ENCODE measurements at places on chromosomes 6 and 20.

DNA sequence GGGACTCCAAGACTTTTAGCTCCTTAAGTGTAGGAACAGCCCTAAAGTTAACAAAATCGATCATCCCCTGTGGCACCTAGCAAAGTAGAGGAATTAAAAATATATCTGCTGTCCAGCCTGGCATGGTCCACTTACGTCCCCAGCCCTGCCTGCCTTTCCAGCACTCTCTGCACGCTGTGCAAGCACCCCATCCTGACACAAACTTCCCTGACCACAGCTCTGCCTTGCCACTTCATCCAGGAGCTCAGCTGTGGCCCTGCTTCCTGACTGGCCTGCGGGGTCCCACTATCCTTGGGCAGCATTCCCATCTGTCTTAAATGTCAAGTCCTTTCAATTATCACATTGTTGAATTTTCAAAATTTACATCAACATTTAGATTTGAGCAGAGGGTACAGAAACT lies 39.0 kb downstream of the BLOC1S5 start:
- no peak for DNase-seq

DNA sequence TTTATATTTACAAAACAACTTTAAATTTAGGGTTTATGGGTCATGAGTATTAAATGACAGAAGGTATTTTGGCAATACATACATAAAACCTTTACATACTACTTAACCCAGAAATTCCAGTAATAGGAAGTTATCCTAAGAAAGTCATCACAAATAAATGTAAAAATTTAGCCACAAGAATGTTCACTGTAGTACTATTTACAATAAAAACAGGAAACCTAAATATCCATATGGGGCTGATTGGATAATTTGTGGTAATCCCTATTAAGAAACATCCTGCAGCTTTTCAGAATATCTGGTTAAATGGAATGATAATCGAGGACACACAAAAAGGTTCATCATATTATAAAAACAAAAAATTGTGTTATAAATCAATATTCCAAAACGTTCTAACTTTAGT lies 44.4 kb downstream of the TRAM2 start:
- no peak for DNase-seq

GRCh38 chr6:112911959-112912358 lies 564.8 kb downstream of the RFPL4B start:
- DNase-seq = no peak

- no peak for DNase-seq
Measured at GRCh38 chr20:63090052-63090451, 83.3 kb upstream of the BHLHE23 start.

DNA sequence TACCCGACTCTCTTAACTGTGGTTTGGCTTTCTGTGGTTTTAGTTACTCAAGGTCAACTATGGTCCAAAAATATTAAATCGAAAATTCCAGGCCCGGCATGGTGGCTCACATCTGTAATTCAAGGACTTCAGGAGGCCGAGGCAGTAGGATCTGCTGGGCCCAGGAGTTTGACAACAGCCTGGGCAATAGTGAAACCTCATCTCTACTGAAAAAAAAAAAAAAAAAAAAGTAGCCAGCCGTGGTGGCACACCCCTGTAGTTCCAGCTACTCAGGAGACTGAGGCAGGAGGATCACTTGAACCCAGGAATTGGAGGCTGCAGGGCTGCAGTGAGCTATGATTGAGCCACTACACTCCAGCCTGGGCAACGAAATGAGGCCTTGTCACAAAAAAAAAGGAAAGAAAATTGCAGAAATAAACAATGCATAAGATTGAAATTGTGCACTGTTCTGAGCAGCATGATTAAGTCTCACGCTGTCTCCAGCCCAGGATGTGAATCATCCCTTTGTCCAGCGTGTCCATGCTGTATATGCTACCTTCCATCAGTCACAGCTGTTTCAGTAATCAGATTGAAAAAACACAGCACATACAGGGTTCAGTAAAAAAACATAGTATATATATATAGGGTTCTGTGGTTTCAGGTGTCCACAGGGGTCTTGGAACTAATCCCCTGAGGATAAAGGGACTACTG lies 40.7 kb downstream of the RGS17 start:
- DNase-seq = no peak

- DNase-seq = no peak
Measured at GRCh38 chr6:18078866-18079265, 43.6 kb downstream of the NHLRC1 start.

GRCh38 chr6:52536424-52536916 lies 40.4 kb downstream of the TRAM2 start:
- DNase-seq = no peak

DNA sequence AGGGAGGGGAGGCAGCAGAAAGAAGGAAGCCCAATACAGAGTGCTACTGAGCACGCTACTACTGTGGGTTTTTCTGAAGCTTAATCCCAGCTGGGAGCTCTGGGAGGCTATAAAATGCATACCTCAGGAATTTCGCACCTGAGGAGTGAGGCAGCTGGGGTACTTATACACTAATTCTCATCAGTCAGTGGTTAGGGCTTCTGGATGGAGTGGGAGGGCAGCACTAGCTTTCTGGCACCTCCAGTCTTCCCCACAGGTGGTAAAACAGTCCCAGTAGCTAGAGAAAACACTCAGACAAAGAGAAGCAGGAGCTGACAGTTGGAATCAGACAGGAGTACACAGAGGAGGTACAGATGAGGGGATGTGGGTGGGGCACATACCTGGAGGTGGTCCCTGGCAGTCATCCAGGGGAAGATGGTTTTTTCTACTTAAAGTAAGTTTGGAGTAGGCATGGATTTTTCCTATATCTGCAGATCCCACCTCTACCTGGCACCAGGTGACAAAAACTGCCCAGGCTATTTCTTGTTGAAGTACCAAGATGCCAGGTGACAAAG lies 37.8 kb downstream of the CPXM1 start:
- no peak for DNase-seq

- no peak for DNase-seq
Measured at GRCh38 chr6:166636191-166636933, 9.3 kb upstream of the RPS6KA2 start.

DNA sequence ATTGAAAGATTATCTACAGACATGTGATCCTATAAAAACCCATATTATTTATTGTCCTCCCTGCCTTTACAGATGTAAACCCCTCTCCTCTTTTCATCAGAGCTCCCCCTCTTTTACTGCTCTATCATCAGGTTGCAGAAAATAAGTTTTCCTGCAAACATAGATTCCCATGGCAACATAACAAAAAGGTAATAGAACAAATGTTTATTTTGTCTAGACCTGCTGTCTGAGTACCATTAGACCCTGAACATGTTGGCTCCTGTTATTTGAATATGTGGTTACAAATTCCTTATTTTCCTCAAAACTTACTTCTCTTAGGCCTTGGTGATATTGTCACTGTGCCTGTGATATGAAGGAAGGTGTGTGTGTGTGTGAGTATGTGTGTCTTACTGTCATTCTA lies 11.5 kb downstream of the MAPK14 start:
- no peak for DNase-seq

- no peak for DNase-seq
Measured at GRCh38 chr20:56422076-56422823, 10.2 kb downstream of the CASS4 start.

- DNase-seq = no peak
Measured at GRCh38 chr6:83352424-83353061, 78.3 kb downstream of the ME1 start.

DNA sequence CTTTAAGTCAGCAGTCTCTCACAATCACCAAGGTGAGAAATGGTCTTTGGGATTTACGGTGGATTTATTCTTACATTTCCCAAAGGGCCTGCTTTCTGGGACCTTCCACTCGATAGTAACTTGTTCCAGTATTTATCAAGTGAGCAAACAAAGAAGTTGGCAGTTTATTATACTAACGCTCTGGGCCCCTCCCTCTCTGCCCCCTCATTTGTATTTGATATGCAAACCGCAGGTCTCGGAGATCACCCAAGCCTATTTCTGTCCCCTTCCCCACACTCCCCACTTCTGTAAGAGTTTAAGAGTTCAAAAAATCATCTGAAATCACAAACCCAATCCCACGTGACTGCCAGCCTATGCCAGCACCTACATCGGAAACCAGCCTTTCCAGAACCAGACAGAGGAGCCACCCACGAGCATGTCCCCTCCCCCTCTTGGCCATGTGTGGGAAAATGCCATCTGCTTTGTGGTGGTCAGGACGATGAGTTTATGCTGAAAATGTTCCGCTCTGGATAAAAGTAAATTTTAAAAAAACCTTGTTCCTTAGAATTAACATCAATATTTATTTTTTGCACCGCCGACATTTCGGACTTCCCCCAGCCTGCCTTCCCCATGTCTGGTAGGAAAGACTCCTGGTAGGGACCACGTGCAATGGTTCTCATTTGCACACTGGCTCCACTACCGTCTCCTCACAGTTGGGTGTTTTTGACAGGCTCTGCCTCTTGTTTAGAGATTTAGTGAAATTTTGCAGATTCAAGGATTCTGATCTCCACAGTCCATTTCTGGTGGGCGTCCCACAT lies 281.0 kb downstream of the TFAP2C start:
- DNase-seq = no peak

DNA sequence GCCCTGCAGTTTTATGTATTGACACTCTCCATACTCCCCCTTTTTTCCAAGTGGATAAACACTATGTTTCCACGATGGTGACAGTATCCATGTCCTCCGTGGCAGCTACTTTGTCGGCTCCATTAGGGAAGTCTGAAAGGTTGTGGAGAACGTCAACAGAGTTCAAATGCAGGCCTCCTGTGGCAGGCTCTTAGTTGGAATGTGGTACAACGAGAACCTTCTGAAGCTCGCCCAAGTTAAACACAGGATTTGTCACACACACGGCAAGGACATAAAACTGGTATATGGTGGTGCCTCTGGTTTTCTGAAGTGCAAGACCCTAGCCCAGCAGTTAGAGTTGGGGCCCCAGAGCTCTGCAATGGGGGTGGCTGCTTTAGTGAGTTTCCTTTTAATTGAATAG lies 187.0 kb upstream of the TAB2 start:
- DNase-seq = no peak

- DNase-seq = no peak
Measured at GRCh38 chr6:161557333-161558107, 283.7 kb upstream of the AGPAT4 start.

DNA sequence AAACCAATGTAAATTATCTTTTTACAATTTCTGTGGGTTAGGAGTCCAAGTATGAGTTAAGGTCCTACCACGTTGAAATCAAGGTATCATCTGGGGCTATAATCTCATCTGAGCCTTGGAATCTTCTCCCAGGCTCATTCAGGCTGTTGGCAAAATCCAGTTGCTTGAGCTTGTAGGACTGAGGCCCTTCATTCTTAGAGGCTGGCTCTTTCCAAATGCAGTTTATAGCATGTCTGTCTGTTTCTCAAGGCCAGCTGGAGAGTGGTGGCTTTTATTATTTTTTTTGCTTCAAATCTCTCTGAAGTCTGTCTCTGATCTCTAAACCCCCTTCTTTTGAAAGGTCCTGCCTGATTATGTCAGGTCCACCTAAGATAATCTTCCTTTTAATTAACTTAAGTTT lies 177.2 kb upstream of the ASCC3 start:
- DNase-seq = no peak

DNA sequence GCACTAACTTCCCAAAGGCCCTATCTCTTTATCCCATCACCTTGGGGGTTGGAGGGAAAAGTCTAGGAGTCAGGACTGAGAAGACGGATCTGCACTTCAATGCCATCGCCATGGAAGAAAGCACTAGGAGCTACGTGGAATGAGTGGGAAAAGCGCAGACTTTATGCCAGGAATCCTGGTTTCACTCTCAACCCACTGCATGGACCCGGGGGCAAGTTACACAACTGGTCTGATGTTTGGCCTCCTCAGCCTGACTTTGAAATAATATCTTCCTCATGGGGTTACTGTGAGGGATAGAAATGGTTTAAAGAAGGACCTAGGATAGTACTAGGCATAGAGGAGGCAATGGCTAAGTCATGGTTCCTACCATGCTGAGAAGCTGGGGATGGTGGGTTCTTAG lies 13.5 kb upstream of the PSMG4 start:
- DNase-seq = no peak

DNA sequence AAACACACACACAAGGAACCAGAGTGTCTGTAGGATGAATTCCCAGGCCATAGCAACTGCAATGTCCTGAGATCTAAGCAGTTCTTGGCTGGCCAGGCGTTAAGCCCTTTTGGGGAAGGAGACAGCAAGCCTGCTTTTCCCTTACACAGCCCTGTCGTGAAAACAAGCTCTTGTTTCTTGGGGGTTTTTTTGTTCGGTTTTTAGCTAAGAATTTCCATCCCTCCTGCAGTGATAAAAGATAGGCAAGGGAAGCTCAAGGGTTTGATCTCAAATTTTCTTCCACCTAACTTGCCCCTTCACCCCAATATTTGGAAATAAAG lies 1.5 kb downstream of the TNFRSF21 start:
- DNase-seq = no peak

- DNase-seq = no peak
Measured at GRCh38 chr20:22974354-22974753, 60.8 kb upstream of the SSTR4 start.

GRCh38 chr6:108626777-108627176 lies 66.1 kb downstream of the FOXO3 start:
- DNase-seq = no peak

- DNase-seq = no peak
Measured at GRCh38 chr20:2261046-2261485, 34.7 kb upstream of the TGM3 start.

GRCh38 chr6:24766680-24767462 lies 7.9 kb upstream of the GMNN start:
- DNase-seq = no peak

DNA sequence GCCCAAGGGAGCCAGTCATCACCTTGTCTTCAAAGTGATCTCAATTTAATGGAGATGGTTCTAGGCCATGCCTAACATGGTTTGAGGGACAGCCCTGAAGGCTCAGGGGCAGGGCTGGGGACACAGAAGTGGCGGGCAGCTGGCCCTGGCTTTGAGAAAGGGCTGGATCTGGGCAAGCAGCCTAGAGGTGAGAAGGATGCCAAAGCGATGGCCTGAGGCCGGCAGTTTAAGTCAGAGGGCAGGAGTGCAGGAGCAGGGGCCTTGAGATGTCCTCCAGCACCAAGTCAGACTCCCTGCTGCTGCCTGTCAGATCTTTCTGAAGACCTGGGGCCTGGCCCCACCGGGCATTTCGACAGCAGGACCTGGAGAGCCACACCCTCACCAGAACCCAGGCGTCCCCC lies 28.4 kb upstream of the APMAP start:
- DNase-seq = no peak

DNA sequence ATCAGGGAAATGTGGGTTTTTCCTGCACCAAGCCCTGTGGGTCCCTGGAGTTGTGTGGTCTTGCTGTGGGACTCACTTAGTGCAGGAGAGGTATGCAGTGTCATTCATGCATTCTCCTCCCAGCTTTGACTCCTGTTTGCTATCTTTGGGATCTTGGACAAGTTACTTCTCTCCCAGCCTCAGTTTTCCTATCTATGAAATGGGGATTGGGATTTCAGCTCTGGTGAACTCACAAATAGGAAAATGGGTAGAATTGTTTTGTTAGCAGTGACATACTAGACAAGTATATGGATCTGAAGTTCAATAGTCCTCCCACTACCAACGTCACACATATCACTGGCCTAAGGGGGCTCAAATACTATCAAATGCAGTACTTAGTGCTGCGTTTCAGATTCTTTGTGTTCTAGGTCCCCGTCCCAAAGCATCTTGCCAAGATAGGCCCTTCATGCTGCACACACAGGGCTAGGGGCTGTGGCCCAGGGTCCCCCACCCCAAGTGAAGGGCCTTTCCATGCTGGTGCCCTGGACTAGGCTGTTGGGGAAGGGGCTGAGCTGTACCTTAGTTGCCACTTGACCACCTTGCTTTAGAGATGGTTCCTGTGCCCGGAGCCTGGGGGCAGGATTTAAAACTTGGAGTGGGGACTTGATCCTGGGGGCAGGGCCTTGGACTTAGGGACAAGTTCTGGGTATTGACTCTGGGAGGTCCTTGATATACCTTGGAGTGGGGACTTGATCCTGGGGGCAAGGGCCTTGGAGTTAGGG lies 98.0 kb downstream of the TOX2 start:
- no peak for DNase-seq

GRCh38 chr6:7493866-7494265 lies 47.6 kb upstream of the DSP start:
- no peak for DNase-seq
